ENCODE measurements at places on chromosomes 3 and 15.

DNA sequence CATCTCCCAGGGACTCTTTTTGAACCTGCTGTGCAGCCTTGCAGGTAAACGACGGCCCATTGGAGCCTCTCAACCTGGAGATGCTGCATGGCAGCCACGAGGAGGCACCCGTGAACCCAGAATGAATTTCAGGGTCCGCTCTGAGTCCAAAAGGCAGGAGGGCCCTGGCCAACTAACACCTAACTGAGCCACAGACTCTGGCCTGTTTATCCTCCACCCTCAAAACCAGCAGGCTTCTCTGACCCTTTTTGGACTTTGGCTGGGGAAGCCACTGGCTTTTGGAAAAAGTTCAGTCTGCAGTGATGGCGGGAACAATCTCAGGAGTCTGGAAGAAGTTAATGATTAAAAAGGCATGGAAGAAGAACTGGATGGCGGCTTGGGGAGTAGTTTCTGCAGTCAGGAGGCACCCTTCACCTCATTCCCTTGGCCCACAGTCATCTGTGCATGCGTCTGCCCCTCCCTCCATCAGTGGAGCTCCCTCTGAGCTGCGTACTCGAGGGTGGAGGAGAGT lies 4.1 kb downstream of the PXYLP1 start:
- DNase-seq: no peak

- no peak for DNase-seq
These were observed 28.8 kb upstream of the ST3GAL6 start for GRCh38 chr3:98734306-98734705.

DNA sequence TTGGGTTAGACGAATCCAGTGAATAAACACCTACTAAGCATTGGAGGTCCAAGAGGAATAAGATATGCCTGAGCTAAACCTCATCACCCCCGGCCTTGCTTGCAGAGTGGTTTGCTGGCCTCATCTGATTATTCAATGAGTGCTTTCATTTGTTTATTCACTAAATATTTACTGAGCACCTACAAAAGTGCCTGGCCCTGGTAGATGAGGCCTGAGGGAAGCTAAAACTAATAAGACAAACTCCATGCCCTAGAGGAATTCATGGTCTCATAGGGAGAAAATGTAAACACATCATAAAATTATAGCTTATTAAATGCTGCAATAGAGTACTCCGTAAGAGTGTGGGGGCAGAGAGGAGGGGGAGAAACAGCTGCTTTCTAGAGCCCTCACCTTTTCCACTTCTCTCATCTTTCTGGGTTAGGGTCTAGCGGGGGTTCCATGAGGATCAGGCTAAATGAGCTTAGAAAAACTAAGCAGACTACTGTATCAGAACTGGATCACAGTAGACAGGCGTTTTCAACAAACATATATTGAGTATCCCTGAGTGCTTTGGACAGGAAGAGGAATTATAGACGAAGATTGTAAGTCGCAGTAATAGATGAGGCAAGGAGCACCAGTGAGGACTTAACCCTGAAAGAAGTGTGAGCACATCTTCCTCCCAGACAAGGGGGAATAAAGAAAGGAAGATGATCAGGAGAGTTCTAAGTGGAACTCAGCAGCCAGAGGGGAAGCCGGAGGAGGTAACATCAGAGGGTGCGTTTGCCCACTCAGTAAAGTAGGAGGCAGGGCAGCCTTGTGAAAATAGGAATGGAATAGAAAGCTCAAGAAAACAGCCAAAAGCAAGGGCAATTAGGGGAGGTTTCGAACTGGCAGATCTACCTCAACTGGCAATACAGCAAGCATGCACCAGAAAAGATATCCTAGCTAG lies 31.5 kb upstream of the LAMP3 start:
- DNase-seq: no peak

GRCh38 chr3:116378077-116378476 lies 67.2 kb downstream of the LSAMP start:
- no peak for DNase-seq

DNA sequence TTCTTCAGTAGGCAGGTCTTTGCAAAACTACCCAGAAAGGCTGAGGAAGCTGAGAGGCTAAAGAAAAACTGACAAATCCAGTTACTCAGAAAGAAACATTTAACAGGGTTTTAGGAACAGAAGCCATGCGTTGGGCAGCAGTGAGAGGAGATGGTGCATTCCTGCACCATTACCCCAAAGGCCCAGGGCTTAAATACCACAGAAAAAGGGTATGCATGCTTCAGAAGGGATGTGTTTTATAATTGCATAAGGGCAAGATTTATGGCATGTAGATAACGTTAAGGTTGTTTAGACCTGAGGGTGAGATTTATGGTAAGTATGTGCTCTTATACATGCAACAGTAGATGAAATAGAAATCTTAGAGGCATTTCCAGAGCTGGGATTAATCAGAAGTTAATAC lies 10.0 kb downstream of the C3orf52 start:
- DNase-seq: no peak

DNA sequence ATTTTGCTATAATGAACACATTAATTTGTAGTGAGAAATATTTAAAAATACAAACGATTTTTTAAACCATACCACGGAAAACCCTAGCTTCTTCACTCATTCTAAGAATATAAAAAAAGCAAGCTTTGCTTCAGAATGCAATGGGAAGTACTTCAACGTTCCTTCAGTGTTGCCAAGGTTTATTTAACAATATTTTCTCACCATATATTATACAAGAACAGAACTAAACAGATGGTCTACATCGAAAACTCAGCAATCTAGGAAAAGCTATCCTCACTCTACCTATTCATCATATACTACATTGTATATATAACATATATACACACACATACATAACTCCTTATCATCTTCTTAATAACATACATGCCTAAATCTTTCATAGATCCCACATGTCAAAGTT lies 1047.4 kb downstream of the IGSF11 start:
- DNase-seq: no peak

All from activated T-helper 9 cell treated with anti-CD3 and anti-CD28 coated beads, Interleukin-2, amount 50 U/mL, for 16 hours (primary cell).